ENCODE measurements at places on chromosomes 12 and 14.

DNA sequence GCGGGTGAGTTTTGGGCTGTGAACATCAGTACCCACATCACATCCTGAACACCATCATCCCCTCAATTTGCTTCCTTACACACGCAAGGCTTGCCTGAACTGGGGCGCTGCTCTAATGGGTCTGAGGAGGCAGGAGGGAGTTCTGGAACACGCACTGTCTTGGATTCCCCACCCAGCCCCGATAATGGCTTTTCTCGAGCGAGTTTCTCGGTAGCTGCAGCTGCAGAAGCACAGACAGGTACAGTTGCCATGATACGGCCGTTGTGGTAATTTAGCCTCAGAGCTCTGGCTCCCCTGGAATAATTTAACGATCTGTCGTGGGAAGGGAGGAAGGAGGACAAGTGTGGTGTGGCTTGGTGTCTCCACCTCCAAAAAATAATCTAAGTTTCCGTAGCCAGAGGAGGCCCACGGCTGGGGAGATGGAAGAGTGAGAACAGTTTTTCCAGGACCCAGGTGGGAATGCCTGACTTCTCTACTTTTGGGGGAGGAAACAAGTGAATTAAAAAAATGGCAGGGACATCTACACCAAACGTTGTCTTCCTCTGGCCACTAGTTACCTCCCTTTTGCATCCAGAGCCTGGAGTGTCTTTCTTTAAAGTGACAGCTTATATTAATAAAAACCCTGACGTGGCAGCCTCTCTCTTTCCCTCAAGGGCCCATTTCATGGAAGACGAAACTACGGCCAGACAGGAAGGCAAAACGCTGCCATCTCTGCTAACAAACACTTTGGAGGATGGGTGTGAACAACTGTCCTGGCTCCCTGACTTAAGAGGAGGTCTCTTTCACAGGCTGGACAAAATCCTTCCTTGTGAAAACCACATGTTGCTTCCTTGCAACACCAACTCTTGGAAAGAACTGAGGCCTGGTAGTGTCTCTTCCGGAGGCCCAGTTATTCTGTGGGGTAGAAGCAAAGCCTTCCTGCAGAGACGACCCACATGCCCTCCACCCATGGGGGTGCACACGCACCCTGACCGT is 84.8 kb downstream of the RBM19 start:
- no peak for DNase-seq

DNA sequence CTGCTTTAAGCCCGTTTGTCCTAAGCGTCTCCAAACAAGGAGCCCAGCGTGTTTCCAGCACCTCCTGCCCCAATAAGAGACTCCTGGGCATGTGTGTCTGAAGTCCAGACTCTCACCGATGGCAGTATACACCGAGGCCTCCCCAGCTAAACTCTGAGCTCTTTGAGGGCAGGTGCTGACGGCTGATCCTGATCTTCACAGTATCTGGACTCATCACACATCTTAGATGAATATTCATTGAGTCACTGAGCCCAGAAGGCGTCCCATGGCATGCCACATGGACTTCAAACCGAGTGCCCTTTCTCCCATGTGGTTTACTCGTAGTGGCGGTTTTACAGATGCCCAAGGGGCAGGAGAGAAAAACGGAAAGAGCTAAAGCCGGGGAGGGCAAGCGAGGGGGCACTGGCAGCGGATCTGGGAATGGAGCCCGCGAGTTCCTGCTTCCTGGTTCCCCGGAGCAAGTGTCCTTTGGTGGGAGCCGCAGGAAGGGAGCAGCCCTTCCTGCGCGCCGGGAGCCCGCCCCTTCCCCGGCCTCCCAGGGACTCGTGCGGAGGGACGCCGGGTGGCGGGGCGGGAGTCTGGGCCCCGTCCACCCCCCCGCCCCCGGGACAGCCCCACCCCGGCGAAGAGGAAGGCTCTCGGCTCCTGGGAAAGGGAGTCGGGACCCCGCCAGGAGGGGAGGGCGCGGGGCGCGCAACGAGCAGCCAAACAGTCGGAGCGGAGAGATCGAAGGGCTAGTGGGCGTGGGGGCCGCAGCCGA is 585 bp upstream of the TEAD4 start:
- DNase-seq: peak; percentile 80

GRCh38 chr12:38744041-38744440 is 161.3 kb downstream of the CPNE8 start:
- no peak for DNase-seq

- no peak for DNase-seq
These were observed 88.5 kb downstream of the ADGRD1 start for GRCh38 chr12:131041968-131042833.

- peak; percentile 5 for DNase-seq
These were observed 319.4 kb downstream of the KCNC2 start for GRCh38 chr12:74890237-74890599.

- DNase-seq: no peak
These were observed 493.6 kb downstream of the PCNX1 start for GRCh38 chr14:71400871-71401321.

DNA sequence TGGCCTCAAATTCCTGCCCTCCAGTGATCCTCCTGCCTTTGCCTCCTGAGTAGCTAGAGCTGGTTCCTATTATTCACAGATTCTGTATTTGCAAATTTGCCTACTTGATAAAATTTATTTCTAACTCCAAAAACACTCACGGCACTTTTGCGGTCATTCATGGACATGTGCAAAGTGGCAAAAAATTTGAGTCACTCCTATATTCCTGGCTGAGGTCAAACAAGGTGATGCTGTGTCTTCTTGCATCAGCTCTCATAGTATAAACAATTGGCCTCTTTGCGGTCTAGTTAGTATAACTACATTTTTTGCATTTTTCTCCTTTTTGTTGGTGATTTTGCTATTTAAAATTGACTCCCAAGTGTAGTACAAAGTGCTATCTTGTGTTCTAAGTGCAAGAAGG is 24.7 kb downstream of the ATF1 start:
- DNase-seq: no peak

- DNase-seq: no peak
These were observed 10.8 kb upstream of the DGLUCY start for GRCh38 chr14:91103116-91103515.

GRCh38 chr14:26941521-26941920 is 343.7 kb upstream of the NOVA1 start:
- no peak for DNase-seq

GRCh38 chr12:121365416-121366062 is 13.3 kb upstream of the ANAPC5 start:
- DNase-seq: no peak

GRCh38 chr14:67389275-67389674 is 22.7 kb downstream of the PLEK2 start:
- DNase-seq: no peak

DNA sequence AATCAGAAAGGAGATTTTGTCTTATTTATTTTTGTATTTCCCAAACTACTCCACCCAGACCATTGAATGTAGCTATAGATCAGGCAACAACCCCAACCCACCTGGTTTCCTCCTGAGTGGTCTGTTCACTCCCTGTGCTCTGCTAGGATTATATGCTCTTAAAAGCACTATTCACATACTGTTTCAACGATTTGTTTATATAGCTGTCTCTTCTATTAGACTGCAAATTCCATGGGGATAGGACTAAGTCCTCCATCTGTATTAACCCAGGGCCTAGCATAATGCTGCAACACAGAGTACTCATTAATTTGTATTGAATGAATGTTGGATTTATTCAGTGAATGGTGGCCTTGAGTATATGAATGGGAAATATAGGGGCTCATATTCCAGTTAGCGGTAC is 307.6 kb downstream of the RAD51B start:
- no peak for DNase-seq

DNA sequence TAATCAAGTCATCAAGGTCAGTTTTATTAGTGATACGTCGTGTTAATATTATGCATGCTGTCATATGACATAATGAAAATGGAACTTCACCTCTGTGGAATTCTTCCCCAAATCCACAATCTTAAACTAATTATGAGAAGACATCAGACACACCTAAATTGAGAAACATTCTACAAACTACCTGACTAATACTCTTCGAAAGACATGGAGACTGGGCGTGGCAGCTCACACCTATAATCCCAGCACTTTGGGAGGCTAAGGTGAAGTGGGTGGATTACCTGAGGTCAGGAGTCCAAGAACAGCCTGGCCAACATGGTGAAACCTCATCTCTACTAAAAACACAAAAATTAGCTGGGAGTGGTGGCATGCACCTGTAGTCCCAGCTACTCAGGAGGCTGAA is 33.3 kb upstream of the KRAS start:
- DNase-seq: no peak

- no peak for DNase-seq
These were observed 32.6 kb downstream of the CCDC85C start for GRCh38 chr14:99571303-99571986.

DNA sequence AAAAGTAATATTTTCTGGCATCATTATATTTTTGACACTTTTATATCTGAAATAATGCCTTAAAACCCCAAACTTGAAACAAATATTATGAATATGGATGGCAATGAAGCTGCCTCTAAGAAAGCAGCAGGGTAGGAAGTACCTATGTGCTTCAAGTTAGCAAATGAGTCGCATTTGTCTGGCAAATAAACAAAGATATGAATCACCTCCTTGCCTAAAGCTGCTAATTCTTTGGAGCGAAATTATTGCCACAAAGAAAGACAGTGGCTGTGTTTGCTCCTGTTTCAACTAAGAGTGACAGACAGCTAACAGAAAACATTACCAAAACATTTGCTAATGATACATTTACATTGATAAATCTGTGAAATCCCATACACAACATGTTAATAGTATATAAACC is 854.9 kb downstream of the RPS29 start:
- DNase-seq: no peak

- DNase-seq: no peak
These were observed 62.4 kb downstream of the UBR7 start for GRCh38 chr14:93269341-93270068.

DNA sequence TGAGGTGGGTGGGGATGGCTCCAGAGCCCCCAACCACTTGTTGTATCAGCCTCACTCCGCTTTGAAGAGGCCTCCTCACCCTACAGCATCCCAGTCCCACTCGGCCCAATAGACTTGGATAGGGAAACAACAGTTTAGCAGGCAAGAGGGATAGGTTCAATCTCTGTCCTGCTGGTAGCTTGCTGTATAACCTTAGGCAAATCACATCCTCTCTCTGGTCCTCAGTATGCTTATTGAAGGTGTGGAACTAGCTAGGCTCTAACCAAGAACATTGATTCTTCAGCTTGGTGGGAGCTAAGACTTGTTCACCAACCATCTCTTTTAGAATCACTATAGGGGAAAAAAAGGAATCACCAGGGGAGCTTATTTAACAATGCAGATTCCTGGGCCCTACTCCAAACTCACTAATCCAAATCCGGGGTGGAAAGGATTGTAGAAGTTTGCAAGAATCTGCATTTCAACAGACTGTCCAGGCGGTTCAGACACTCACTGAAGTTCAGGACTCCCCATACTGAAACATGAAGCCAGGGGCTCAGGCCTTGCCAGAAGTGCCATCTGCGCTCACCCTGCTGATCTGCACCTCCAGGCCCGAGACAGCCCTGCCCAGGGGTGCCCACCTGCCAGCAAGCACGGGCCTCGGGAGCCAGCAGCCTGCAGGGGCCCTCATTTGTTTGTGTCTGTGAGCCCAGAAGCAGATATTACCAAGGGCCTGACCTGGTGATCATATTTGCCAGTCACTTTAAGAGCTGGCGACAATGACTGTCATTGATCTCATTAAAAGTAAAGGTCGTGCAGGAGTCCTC is 113.0 kb downstream of the ADCK1 start:
- no peak for DNase-seq

DNA sequence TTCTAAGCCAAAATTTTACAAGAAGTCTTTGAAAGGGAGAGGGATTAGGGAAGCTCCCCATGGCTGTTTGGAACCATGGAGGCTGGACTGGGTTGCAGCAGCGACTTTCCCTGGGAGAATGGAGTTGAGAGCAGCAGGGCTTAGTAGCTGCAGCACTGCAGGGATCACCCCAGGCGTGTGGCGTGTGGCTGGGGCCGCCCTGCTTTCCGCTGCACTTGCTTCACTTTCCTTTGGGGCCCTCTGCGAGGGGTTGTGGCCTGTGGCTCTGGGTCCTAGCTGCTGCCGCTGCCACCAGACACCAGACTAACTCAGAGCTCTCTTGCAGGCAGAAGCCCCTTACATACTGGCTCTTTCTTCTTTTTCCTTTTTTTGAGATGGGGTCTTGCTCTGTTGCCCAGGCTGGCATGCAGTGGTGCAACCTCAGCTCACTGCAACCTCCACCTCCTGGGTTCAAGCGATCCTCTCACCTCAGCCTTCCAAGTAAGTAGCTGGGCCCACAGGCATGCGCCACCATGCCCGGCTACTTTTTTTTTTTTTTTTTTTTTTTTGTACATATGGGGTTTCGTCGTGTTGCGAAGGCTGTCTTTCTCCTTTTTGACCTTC is 25.4 kb downstream of the CCDC62 start:
- no peak for DNase-seq

GRCh38 chr14:60736494-60736893 is 1.9 kb downstream of the MNAT1 start:
- no peak for DNase-seq

DNA sequence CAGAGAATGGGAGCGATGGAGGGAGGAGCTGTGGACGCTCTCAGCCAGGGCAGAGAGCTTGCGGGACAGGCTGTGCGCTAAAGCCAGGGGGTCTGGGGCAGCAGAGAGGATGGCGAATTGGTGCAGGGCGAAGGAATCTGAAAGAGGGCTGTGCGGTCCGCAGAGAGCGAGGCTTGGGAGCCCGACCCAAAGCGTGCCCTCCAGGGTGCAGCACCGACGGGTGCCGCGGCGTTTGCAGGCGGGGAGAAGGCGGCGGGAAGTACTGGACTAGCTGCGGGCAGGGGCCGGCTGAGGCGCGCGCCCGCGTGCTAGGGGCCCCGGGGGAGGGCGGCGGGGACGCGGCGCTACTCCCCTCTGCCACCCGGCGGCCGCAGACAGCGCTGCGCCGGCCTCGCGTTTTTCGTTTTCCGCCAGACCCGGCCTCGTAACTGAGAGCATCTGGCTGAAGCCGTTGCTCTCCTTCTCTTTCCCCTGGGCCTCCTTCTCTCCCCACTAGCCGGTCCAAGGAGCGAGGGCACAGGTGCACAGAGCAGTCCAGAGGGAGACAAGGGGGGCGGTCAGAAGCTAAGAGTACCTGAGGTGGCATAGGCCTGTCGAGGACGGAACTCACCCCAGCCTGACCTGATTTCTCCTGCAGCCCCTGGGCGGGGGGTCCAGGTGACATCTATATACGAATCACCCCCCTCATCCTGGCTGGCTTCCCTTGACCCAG is 24.9 kb downstream of the SLC6A12 start:
- peak; percentile 57 for DNase-seq

GRCh38 chr14:97077253-97077653 is 280.1 kb downstream of the VRK1 start:
- DNase-seq: peak; percentile 57

DNA sequence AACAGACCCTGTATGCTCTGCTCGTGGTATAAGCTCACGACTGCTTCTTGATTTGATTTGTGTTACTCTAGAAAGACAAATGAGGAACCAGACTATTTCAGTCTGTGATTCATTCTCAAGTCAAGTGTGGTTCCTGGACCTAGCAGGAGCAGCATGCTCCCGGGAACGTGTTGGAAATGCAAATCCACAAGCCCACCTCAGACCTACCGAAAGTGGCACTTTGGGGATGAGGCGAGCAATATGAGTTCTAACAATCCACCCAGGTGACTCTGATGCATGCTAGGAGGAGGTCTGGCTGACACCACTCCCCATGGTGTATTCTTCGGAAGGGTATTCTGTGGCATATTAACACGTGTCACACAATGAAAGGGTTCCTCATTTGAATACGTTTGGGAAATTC is 59.5 kb upstream of the TMX1 start:
- no peak for DNase-seq

GRCh38 chr14:83309211-83309610 is 1775.6 kb upstream of the SEL1L start:
- no peak for DNase-seq
